ENCODE measurements at places on chromosomes 1 and 21. TPM values are rescaled to one million over a fixed set of nuclear protein-coding genes. Genes with fewer than 3 reads are reported as not detected.

DNA sequence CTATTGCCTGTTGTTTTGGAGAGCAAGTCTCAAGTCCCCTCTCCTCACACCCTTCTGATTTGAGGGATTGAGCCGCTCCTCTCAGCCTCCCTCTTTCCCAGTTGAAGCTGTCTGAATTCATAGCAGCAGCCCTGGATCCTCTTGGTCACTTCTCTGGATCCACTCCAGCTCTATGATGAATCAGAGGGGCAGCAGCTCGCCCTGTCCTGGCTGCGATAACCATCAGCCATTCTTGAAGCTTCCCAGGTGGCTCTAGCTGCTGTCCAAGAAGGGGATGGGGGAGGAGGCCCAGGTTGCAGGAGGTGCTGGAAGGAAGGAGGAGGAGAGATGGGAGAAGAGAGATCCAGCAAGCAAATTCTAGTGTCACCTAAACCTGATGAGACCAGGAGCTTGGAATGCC, 31.3 kb downstream of the WNT4 start:
- DNase-seq, result no peak

GRCh38 chr1:199160521-199161318, 521.9 kb downstream of the PTPRC start:
- no peak for DNase-seq

GRCh38 chr1:235430991-235431390, 63.8 kb downstream of the TBCE start:
- no peak for DNase-seq

DNA sequence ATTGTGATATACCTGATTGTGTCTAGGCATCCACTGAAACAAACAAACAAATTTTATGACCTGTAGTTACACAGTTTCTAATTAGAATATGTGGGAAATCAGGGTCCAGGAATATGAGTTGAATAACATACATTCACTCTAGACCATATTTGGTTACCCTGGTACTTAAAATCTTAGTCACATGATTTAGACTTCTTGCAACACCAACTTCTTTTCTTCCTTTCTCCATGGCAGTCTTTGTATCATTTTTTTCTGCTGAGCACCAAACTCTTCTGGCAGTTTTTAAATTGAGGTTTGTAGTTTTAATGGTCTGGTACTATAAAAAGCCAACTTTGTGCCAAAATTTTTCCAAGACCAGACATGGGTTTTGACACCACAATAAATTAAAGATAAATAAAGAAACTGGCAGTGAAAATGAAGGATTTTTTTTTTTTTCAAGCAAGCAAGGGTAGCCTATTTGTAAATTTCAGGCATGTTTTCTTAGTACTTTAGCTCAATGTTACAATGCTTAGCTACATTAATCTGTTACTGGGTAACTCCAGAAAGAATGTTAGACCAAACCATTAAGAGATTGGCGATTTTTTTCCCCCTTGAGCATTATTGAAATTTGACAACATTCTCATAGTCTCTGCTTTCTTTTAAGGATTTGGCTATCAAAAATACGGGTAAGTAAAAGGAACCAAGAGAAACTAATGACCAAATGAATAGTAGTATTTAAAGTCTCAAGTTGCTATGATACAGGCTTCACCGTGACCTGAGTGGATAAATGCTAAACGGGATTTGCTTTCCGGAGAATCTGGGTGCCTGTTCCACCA, 108.5 kb downstream of the NFIA start:
- DNase-seq, result no peak

- no peak for DNase-seq
Observed at GRCh38 chr1:200432586-200432985, 22.8 kb upstream of the ZNF281 start.

The PEA15 gene
- total RNA-seq, result 283 TPM

The RAP1GAP gene
- 4.5 TPM for total RNA-seq

- no peak for DNase-seq
Observed at GRCh38 chr1:88983791-88984559, 8.5 kb downstream of the KYAT3 start.

DNA sequence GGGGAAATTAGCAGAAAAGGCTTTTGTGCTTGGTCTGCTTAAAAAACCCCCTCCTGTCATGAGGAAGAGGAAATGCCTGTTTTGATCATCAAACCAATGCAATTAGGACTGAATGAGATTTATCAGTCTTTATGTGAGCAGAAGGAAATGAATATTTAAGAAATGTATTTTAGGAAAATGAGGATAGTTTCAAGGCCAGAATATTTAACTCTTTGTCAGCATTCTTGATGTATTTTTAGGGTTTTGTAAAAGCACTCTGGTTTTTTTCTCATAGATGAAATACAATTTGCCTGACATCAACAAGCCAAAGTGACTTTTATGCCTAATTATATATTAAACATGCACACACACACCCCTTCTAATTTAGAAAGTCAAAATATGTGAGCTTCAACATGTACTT, 213.8 kb downstream of the GRIK1 start:
- no peak for DNase-seq

The WNT9A gene
- total RNA-seq, result 0.73 TPM

The PDZK1 gene
- total RNA-seq, result 0.30 TPM

- DNase-seq, result no peak
Observed at GRCh38 chr1:167564612-167565270, 11.2 kb upstream of the CREG1 start.

GRCh38 chr1:153795934-153796785, 21.0 kb downstream of the SLC27A3 start:
- no peak for DNase-seq

DNA sequence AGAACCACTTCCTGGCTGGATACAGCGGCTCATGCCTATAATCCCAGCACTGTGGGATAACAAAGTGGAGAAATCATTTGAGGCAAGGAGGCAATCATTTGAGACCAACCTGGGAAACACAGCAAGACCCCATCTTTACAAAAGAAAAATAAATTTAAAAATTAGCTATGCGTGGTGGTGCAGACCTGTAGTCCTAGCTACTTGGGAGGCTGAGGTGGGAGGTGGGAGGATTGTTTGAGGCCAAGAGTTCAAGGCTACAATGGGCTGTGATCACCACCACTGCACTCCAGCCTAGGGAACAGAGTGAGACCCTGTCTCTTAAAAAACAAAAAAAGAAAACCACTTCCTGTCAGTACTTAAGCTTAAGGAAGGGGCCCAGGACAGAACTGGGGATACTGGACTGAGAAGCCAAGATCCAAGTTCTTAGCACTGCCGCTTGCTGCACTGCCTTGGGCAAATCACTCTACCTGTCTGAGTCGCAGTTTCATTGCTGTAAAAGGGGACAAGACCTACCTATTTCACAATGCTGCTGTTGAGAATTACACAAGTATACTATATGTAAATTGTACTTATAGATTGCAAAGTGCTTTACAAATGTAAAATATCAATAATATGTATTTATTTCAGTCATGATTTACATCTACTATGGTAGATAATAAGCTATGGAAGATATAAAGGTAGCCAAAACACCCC, 154.9 kb downstream of the RERE start:
- no peak for DNase-seq

The HCN3 gene
- 1.8 TPM for total RNA-seq

DNA sequence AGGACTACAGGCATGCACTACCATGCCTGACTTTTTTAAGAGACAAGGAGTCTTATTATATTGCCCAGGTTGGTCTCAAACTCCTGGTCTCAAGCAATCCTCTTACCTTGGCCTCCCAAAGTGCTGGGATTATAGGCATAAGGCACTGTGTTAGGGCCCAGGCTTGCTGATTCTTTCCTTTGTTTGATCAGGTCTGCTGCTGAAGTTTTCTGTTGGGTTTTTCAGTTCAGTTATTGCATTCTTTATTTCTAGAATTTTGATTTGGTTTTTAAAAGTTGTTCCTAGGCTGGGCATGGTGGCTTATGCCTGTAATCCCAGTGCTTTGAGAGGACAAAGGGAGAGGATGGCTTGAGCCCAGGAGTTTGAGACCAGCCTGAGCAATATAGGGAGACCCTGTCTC, 47.9 kb downstream of the C4BPA start:
- no peak for DNase-seq

GRCh38 chr1:223405507-223405906, 12.3 kb downstream of the CCDC185 start:
- no peak for DNase-seq

The PTGFR gene
- 1.3 TPM for total RNA-seq

GRCh38 chr1:30847358-30847972, 61.1 kb downstream of the SDC3 start:
- DNase-seq, result peak; percentile 81

- DNase-seq, result no peak
Observed at GRCh38 chr1:200172311-200172710, 144.8 kb downstream of the NR5A2 start.

The KIF14 gene
- total RNA-seq, result 0.11 TPM

GRCh38 chr21:37039411-37040075, 33.0 kb downstream of the RIPPLY3 start:
- DNase-seq, result no peak

- no peak for DNase-seq
Observed at GRCh38 chr1:200415227-200415626, 5.4 kb upstream of the ZNF281 start.

The SPRR2F gene
- not detected for total RNA-seq

DNA sequence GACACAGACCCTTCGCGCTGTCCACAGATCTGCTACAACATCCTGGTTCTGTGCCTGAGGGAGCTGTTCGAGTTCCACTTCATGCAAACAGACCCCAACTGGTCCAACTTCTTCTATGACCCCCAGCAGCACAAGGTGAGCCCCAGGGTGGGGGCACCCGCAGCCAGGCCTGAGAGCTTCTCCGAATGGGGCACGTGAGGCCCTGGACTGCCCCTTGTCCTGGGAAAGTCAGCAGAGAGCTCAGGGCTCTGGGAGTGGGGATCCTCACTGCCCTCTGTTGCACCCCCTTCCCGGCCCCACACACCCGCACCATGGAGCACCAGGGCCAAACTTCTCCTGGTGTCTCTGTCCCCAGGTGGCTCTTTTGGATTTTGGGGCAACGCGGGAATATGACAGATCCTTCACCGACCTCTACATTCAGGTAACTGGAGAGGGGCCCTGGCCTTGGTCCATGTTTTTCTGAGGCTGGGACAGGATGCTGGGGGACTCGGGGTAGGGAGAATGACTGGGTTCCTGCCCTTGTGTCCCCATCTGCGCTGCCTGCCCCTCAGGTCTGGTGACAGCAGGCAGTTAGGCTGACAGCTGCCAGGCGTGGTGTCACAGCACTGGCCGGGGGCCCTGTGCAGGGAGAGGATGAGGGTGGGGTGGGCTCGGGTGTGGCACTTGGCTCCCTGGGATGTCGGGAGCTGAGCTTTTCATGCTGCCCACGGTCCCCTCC, 44.6 kb downstream of the COQ8A start:
- DNase-seq, result peak; percentile 42

- DNase-seq, result no peak
Observed at GRCh38 chr1:39690794-39691382, 345 bp downstream of the HPCAL4 start.

The FAAH gene
- 5.5 TPM for total RNA-seq

DNA sequence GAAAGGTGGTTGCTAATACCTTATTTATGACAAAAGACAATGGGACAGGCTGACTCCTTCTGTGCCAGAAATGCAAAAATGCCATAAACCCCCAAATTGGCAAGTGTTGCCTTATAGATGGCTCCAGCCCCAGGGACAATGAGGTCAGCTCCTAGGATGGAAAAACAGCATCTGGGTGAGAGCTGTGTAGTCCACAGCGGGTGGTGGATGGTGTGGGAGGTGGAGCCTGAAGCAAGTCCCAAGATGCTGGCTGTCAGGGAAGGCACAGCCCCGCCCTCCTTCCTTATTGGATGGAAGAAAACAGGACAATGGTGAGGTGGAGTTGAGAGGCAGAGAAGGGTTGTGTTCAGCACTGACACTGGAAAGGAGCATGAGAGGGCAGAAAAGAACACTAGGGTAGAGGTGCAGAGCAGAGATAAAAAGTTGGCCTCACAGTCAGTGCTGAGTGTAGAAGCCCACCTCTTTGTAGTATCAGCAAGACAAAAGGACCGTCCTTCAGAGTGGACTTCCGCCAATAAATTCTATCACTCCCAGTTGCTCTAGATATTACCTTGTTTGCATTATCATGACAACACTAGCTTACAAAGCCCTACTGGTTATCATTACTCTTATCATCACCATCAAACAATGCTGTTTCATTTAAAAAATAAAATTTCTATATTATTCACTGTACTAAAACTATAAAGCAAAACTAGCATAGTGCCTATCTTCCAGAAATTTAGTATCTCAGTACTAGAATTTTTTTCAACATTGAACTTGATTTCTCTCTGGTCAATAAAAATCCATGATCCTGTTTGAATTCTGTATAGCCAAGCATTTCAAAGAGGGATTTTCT, 3.7 kb upstream of the SDE2 start:
- DNase-seq, result peak; percentile 84

DNA sequence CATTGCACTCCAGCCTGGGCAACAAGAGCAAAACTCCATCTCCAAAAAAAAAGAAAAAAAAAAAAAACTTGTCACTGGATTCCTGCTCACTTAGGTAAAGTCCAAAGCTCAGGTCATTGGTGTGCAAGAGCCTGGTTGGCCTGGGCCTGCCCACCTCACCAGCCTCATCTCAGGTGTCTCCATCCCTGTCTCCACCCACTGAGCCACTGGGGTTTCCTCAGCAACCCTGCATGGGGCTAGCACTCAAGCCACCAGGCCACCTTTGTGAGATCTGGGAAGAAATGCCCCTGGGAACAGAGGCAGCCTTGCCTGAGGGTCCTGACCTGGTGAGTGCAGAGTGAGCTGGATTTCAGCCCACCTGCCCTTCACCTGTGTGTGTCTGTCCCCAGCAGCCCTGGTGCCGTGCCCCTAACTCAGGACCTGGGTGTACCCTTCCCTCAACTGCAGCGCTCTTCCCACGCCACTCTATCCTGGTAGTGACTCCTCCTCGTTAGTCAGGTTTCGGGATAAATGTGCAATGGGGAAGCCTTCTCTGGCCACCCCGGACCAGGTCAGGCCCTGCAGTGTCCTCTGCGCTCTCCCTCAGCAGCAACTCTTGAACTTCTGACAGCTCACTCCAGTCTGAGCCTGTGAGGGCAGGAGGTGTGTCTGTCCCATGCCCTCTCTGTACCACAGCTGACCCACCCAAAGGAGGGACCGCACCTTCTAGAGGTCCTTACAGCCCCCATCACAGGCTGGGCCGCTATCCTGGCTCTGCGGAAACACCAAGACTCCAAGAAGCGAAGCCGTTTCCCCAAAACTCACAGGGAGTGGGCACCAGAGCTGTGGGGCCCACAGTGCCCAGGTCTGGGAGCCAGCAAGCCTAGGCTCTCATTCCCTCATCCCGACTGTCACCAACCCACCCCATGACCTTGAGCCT, 3.3 kb downstream of the PDZK1IP1 start:
- peak; percentile 33 for DNase-seq

The OLIG2 gene
- total RNA-seq, result not detected

The ZNF695 gene
- total RNA-seq, result not detected

DNA sequence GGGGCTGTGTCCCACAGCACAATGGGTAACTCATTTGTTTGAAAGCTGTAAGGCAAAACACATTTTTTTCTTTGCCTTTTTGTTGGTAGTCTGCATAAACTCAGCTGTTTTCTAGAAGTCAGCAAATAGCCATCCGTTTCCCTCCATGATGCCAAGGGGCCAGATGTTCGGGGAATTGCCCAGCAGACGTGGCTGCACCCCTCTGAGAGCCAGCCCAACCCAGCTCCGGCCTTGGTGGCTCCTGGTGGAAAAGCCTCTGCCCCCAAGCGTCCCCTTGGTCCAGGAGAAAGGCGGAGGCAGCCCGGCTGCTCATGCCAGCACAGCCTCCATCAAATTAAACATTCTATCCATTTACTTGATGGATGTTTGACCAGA, 58.4 kb upstream of the ADARB1 start:
- peak; percentile 30 for DNase-seq
